Stomach (tissue), 19 donors: ENCODE measurements at places on chromosomes 3 and 15. TPM values are rescaled to one million over a fixed set of nuclear protein-coding genes. Genes with fewer than 3 reads are reported as not detected.
A peak's percentile ranks its signal among the peaks of the same experiment; 100 is the strongest.

DNA sequence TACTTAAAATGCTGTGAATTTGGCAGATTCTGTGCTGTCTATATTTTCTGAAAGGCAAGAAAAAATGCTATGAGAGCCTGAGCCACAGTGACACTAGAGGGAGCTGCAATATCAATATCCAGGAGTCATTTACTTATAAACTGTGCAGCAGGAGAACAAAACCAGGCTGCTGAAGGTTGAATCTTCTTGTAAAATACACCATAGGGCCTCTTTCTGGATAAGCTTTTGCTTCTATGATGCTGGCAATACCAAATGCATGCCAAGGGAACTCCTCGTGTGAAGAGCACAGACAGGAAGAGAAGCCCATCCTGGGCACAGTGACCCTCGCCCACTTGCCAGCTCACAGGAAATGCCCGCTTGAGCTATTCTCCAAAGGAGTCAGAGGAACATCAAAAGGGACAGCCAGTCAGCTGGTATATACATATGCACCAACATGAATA lies 48.0 kb upstream of the TSPAN3 start:
- DNase-seq = peak; percentile 91

GRCh38 chr3:69531576-69532546 lies 146.0 kb upstream of the FRMD4B start:
- DNase-seq = no peak

The KLHL40 gene
- not detected for polyA plus RNA-seq

DNA sequence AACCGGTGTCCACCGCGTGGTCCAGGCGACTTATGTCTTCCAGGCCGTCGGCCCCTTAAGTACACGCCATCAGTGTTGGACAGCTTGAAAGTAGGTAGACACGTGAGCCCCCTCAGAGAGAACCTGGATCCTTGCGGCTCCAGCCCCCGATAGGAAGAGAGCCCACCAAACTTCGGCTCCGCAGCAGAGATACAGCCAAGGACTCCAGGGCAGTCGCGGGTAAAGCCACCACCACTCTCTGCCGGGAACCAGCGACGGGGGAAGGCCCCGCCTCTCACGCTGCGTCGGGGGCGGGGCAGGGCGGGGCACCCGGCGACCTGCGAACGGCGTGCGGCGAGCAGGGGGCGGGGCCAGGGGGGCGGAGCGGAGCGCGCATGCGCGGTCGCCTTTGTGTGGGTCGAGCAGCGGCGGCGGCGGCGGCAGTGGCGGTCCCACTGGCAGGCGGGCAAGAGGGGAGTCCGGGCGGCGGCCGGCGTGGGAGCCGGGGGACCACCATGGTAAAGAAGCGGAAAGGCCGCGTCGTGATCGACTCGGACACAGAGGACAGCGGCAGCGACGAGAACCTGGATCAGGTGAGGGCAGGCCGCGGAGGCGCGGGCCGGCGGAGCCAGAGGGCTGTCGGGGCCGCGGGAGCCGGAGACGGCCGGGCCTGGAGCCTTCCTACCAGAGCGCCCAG lies at the start of gene RTF1:
TSS of gene RTF1 (plus strand) at position 354 of the 676 bp plus-strand sequence. CDS start at position 375, 21 bp downstream.
- DNase-seq = peak; percentile 98

The SLC22A14 gene
- polyA plus RNA-seq = not detected

GRCh38 chr3:66484106-66484844 lies 16.5 kb downstream of the LRIG1 start:
- DNase-seq = no peak

GRCh38 chr15:32873284-32874114 lies 155.7 kb downstream of the GREM1 start:
- peak; percentile 53 for DNase-seq

The TTLL13 gene
- 0.10 TPM for polyA plus RNA-seq

- no peak for DNase-seq
Measured at GRCh38 chr15:90664650-90665287, 52.4 kb upstream of the BLM start.

GRCh38 chr3:179715582-179715981 lies 62.7 kb downstream of the USP13 start:
- no peak for DNase-seq

The FBN1 gene
- polyA plus RNA-seq = 7.9 TPM

GRCh38 chr15:89551550-89551949 lies 23.7 kb upstream of the TICRR start:
- no peak for DNase-seq

The CCR8 gene
- not detected for polyA plus RNA-seq

DNA sequence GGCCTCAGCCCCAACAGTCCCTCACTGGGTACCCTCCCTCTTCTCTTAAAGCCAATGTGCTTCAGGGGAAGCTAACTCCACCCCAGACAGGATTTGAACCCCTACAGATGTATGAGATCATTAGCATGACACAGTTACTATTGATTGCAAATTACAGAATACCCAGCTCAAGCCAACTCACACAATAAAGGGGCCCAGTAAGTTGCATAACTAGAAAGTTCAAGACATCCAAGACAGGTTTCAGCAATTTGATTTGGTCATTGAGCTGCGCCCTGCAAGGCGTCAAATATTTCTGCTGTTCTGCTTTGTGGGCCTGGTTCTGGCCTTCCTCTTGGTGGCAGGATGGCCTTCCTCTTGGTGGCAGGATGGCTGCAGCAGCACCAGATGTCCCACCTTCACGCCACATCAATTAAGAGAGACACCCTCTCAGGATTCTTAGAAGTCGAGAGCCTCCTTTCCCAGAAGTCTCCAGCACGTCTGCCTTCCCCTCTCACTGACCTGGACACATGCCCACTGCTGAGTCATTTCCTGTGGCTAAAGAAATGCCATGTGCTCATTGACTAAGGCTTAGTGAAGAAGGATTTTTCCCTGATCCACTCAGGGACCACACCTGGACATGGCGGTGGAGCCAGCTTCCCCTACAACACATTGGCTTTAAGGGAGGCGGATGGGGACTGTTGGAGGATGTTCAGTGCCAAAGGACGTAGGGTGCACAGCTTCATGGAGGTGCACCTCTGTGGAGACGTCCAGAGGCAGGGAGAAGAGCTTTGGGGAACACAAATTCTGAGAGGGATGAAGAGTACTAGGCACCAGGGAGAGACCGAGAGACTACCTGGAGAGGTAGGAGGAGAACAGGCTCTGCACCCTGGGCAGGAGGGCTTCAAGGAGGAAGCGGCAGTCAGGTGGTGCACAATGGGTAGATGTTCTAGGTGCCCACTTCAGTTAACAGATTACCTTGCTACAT lies 49.1 kb downstream of the DNASE1L3 start:
- DNase-seq = peak; percentile 75

- no peak for DNase-seq
Measured at GRCh38 chr3:132642539-132642847, 17.1 kb downstream of the ACAD11 start.

DNA sequence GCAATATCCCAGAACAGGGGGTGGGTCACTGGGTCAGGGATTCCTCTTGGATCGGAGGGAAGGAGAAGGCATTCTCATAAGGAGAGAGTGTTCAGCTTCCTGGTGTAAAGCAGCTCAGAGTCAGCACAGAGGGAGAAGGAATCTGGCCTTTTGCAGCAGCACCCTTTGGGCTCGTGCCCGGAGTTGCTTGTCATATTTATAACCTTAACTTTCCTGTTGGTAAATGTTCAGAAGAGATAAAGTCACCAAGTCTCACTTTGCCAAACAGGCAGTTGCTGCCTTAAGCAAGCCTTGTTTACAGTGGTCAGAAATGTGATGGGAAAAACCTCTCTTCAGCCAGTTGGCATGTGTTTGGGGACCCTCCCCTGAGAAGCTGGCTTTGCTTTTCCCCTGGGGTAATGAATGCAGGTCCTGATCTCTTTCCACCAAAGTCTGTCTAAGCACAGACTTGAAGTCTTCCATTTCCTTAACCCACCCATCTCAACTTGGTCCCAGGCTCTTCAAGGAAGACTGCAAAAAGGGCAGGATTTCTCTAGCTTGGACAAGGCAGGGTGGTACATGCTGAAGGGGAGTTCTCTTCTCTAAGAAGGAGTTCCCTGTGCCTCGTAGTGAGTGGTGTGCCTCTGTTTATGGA lies 206.9 kb upstream of the BHLHE40 start:
- DNase-seq = peak; percentile 77

DNA sequence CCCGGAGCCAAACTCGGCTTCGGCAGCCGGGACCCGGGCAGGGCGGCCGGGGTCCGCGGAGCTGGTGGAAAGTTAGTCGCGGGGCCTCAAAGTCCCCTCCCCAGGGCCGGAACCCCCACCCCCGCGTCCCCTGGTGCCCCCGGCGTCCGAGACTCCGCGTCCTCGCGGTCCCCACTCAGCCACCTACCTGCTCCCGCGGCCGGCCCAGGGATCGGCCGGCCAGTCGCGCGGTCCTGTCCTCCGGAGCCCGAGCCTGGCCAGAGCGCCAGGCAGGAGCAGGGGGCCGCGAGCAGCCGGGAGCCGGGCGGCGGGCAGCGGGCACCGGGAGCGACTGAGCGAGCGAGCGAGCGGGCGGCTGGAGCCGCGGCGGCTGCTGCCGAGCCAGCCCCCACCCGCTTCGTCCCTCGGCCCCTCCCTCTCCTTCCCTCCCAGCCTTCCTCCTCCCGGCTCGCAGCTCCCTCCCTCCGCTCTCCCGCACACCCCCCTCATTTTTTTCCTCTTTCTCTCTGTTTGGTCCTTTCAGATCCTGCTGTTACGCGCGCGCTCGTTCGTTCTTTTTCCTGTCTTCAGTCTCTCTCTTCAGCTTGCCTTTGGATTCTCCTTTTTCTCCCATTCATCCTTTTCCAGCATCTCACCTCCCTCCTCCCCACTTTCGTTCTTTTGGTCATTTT lies at the start of gene MEGF11:
TSS of gene MEGF11 (minus strand) at position 333 of the 671 bp plus-strand sequence. CDS start 125,347 bp downstream, outside the sequence.
- no peak for DNase-seq

The KBTBD8 gene
- polyA plus RNA-seq = 0.50 TPM

GRCh38 chr3:48112813-48113212 lies 75.4 kb downstream of the CDC25A start:
- no peak for DNase-seq

The TF gene
- 0.68 TPM for polyA plus RNA-seq

DNA sequence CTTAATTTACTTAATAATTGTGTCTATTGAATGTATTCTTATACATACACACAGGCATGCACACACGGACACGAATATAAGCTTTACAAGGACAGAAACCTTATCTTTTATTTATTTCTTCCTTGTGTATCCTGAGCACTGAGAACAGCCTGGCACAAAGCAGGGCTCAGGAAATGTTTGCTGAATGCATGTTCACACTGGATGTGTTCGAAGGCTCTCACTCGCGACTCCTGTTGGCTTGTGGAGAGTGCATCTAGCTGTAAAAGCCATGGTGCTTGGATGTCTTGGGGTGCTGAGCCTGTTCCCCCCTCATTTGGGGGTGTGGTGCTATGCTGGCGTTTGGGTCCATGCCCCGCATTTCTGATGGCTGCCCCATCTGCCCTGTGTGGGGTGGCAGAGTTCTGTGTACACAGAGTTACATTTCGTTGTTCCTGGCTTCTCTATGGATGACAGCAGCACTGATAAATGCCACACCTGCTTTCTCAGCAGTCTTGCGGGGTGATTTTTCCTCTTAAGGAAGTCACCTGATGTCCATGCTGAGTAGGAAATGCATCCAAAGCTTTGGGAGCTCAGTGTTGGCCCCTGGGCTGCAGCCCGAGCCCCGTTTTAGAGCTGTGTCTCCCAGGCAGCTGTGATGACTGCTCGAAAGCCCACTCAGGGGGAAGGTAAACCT lies 148.5 kb downstream of the IGF1R start:
- DNase-seq = peak; percentile 45

DNA sequence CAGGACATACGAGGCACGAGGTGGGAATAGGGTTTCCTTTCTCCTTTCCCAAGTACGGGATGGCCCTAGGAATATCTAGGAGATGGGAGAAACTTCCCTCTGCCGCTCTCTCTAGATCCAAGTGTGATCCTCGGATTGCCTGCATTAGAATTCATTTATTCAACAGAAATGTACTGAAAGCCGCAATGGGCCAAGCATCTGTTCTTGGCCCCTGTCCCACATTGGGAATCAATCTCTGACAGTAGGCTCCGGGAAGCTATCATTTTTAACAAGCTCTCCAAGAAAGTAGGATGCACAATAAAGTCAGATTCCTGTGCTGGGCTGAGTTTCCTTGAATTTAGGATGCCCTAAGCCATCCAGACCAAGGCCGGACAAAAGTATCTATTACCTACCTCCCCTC lies 37.2 kb upstream of the CA12 start:
- peak; percentile 58 for DNase-seq

DNA sequence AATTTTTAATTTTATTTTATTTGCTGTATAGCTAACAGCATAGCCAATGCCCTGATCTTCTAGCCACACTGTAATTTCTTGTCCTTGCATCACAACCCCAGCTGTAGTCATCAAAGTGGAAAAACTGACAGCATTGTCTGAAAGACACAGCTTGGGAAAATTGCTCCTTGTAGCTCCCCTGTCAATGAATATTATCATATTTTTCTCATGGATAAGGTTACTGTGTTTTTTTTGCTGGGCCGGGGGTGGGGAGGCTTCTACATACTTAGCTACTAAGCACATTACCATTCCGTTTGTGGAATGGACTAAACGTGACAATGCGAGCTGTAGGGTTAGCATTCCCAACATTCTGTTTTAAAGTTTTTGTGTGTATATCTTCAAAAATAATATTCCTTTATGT lies 381.3 kb downstream of the TIGIT start:
- DNase-seq = no peak

DNA sequence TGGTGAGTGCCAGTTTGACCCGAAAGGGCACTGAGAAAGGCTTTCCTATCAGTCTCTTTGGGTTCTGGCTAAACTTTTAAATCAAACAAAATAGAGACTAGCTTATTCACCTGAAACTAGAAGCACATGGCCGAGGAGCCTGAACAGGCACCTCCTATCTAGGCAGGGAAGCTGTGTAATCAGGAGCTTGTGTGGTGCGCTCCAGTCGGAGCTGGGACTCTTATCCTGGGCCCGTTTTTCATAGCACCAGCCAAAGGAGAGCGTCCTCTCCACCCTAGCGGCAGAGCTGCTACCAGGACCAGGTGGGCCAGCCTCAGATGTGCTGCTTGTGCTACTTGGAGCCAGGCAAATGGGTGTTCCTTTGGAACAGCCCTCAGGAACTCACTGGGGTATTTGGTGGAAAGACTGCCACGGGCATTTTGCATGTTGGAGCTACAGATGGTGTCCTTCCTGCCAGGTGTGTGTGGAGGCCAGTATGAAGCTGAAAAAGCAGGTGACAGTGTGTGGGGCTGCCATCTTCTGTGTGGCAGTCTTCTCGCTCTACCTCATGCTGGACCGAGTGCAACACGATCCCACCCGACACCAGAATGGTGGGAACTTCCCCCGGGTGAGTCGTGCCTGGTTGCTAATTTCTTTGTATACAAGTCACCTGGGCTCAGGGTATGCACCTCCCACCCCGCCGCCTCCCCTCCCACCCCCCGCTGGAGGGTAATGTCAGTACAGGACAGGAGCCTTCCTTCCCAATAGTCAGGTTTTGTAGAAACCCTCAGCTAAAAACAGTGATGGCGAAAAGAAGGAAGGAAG lies 833 bp downstream of the MAN2A2 start:
- peak; percentile 57 for DNase-seq

The TMEM207 gene
- not detected for polyA plus RNA-seq
